Vein endothelial cell (primary cell): ENCODE measurements at places on chromosomes 11 and 22. TPM values are rescaled to one million over a fixed set of nuclear protein-coding genes. Genes with fewer than 3 reads are reported as not detected.

Gene MMP10
- 87.9 and 94.7 TPM in 2 replicates for total RNA-seq

Gene ASPHD2
- total RNA-seq = 4.2 and 5.3 TPM in 2 replicates

Gene VPS26B
- 44.4 and 47.1 TPM in 2 replicates for total RNA-seq

Gene OR10D3
- not detected in 2 replicates for total RNA-seq

Gene PATE1
- not detected in 2 replicates for total RNA-seq

Gene GPR83
- not detected in 2 replicates for total RNA-seq
